ENCODE measurements at places on chromosomes 13 and 19. TPM values are rescaled to one million over a fixed set of nuclear protein-coding genes. Genes with fewer than 3 reads are reported as not detected.

FREM2 gene
- 21.3 TPM for total RNA-seq

PSG7 gene
- not detected for total RNA-seq

ONECUT3 gene
- total RNA-seq = 0.09 TPM

ZNF529 gene
- 33.9 TPM for total RNA-seq

OR10H1 gene
- total RNA-seq = not detected

- H3K36me3 ChIP-seq = no peaks in the 10 kb centered on the region
- no peaks in the 10 kb centered on the region for H3K27me3 ChIP-seq
- no peak overlapping the region for H3K27ac ChIP-seq
- DNase-seq = no peak
These were observed 792.0 kb downstream of the UQCRFS1 start for GRCh38 chr19:28420811-28421550.

DNA sequence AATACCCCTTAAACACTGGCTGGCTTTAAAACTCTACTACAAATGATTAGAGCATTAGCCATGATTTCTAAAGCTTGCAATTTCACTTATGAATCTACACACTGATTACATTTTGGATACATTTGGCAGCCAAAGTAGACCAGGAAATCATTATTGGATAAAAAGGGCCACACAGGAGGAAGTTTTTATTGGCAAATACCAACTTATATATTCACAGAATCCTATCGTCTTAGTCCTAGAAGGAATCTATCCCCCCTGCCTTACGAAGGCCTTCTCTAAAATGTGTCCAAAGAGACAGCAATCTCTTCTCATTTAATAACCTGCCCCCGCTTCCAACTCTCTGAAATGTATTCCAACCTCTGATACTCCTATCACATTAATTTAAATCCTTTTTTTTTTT is 52.5 kb downstream of the KLF5 start:
- H3K27me3 ChIP-seq = no peaks in the 10 kb centered on the region
- DNase-seq = no peak
- H3K27ac ChIP-seq = no peak overlapping the region
- H3K4me3 ChIP-seq = no peak overlapping the region

GRCh38 chr19:24046550-24046949 is 40.4 kb upstream of the ZNF254 start:
- DNase-seq = no peak
- no peak overlapping the region for H3K4me3 ChIP-seq
- H3K36me3 ChIP-seq = peaks cover 13% of the 10 kb centered on the region

GRCh38 chr19:14091081-14091812 is 696 bp upstream of the SAMD1 start:
- H3K27ac ChIP-seq = no peak overlapping the region
- peak overlapping the region; percentile 70 for H3K4me3 ChIP-seq
- H3K27me3 ChIP-seq = peaks cover 36% of the 10 kb centered on the region

GRCh38 chr13:77325371-77325980 is 1.4 kb downstream of the MYCBP2 start:
- H3K27me3 ChIP-seq = peaks cover 24% of the 10 kb centered on the region
- peaks cover 23% of the 10 kb centered on the region for H3K4me1 ChIP-seq
- H3K27ac ChIP-seq = no peak overlapping the region
- no peak for DNase-seq

DNA sequence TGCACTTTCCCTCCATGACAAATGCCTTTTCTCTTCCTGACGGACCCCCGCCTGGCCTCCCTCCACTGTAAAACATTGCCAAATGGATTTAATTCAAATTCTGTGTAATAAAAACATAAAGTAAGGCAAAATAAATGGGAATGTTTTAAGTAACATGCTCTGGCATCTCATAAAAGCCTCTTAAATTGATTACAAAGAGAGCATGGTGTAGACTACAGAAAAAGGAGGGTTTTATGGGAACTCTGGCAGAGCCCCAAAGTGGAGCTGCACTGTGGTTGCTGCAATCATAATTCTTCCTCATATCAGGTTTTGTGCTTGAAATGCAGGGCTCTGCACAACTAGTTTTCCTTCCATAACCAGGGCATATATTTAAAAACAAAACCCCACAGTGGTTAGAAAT is 44.3 kb upstream of the SIAH3 start:
- H3K4me1 ChIP-seq = peaks cover 5% of the 10 kb centered on the region
- H3K27me3 ChIP-seq = no peaks in the 10 kb centered on the region
- DNase-seq = no peak
- no peaks in the 10 kb centered on the region for H3K36me3 ChIP-seq
- H3K27ac ChIP-seq = no peak overlapping the region

GRCh38 chr13:105972306-105972721 is 563.1 kb downstream of the EFNB2 start:
- no peaks in the 10 kb centered on the region for H3K36me3 ChIP-seq
- no peaks in the 10 kb centered on the region for H3K4me1 ChIP-seq
- H3K4me3 ChIP-seq = no peak overlapping the region

GRCh38 chr19:10074153-10074552 is 12.0 kb upstream of the SHFL start:
- no peak overlapping the region for H3K27ac ChIP-seq
- peaks cover 32% of the 10 kb centered on the region for H3K27me3 ChIP-seq
- H3K4me3 ChIP-seq = no peak overlapping the region
- H3K4me1 ChIP-seq = no peaks in the 10 kb centered on the region
- peak; percentile 44 for DNase-seq
- H3K36me3 ChIP-seq = no peaks in the 10 kb centered on the region

DNA sequence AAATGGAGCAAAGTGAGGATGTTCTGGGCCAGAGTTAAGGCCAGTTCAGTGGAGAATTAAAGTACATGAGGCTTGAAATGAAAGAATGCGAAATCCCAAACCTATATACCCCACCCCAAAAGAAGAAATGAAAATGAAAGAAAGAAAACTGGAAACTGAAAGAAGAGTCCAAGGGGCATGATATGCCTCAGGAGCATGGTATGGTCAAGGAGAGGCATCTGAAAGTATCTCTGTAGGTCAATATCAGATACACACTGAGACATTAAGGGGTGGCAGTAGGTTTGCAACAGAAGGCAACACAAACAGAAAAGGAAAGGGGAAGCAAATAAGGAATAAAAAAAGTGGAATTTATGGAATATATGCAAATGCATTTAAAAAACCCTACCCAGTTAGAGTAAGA is 166.5 kb downstream of the COG6 start:
- no peaks in the 10 kb centered on the region for H3K36me3 ChIP-seq
- H3K4me1 ChIP-seq = peaks cover 34% of the 10 kb centered on the region
- DNase-seq = no peak
- no peaks in the 10 kb centered on the region for H3K27me3 ChIP-seq
- no peak overlapping the region for H3K27ac ChIP-seq

DNA sequence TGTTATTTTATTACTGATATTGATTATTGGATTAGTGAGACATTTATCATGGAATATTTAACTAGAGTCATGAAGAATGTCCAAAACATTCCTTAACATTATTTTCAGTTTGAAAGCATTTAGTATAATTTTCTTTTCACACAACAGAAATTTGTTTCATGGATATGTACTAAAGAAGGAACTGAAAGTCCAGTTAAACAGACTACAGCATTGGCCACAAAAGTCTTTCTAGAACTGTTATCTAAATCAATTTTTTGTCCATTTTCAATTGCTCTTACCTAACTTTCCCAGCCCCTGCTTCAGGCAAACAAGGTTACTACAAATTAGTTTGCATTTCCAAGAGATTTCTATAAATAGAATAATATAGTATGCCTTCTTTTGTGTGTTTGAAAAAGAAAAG is 1018.0 kb upstream of the PCDH20 start:
- no peaks in the 10 kb centered on the region for H3K27me3 ChIP-seq
- H3K4me1 ChIP-seq = no peaks in the 10 kb centered on the region
- H3K36me3 ChIP-seq = no peaks in the 10 kb centered on the region
- DNase-seq = no peak
- H3K4me3 ChIP-seq = no peak overlapping the region

DNA sequence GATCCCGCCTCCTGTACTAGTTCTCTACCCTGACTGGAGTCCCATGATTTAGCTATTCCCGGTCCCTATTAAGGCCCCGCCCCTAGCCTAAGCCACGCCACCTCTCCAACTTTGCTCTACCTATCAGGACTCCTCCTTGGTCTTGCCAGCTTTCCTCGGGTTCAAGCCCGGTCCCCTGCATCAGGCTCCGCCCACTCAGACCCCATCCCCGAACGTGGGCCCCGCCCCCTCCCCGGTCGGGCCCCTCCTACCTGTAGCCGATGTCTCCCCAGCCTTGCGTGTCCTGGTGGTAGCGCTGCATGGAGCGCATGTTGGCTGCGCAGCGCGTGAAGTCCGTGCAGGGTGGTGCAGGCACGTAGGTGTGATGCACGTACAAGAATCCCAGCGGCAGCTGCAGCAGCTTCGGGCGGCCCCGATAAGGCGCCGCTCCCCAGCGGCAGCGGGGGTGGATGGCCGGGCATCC is 7.3 kb upstream of the RASAL3 start:
- H3K27ac ChIP-seq = no peak overlapping the region
- H3K4me1 ChIP-seq = no peaks in the 10 kb centered on the region
- no peak for DNase-seq
- no peaks in the 10 kb centered on the region for H3K36me3 ChIP-seq
- H3K4me3 ChIP-seq = no peak overlapping the region

DNA sequence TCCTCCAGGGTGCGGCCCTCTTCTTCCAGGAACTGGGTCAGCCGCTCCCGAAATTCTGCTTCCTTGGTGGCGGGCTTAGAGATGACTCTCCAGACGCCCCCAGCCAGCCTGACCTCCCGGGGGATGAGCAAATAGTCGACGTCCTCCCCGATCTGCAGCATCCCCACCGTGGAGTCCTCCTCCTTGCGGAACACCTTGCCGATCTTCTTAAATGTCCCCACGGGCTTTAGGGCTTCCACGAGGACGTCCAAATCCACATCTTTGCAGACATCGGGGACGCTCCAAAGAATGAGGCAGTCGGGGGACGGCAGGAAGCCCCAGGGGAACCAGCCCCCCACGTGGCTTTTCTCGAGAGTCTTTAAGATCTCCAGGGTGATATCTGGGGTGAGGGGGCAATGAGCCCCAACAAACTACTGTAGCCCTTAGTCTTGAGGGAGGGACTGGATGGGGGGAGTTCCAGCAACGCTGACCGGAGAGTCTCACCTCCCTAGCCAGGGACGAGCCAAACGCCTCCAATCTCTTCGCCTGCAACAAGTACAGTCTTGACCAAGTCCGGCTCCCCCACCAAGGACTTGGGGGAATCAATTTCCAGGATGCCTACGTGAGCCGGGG is 608 bp downstream of the CCDC8 start:
- peak overlapping the region; percentile 70 for H3K4me3 ChIP-seq
- H3K27ac ChIP-seq = no peak overlapping the region
- H3K4me1 ChIP-seq = peaks cover 22% of the 10 kb centered on the region
- no peaks in the 10 kb centered on the region for H3K36me3 ChIP-seq
- no peak for DNase-seq

- H3K4me1 ChIP-seq = peaks cover 64% of the 10 kb centered on the region
- peak; percentile 91 for DNase-seq
- no peaks in the 10 kb centered on the region for H3K36me3 ChIP-seq
- H3K27me3 ChIP-seq = no peaks in the 10 kb centered on the region
- peak overlapping the region; percentile 82 for H3K27ac ChIP-seq
These were observed 169.8 kb downstream of the SHISA2 start for GRCh38 chr13:25881971-25882451.
